NCI-H2171 treated with DMSO at 0.1 percent for 48 hours (cell line): ENCODE measurements at places on chromosomes 12 and 14.

GRCh38 chr12:120343039-120343537, 15.5 kb upstream of the PLA2G1B start:
- no peak for DNase-seq

DNA sequence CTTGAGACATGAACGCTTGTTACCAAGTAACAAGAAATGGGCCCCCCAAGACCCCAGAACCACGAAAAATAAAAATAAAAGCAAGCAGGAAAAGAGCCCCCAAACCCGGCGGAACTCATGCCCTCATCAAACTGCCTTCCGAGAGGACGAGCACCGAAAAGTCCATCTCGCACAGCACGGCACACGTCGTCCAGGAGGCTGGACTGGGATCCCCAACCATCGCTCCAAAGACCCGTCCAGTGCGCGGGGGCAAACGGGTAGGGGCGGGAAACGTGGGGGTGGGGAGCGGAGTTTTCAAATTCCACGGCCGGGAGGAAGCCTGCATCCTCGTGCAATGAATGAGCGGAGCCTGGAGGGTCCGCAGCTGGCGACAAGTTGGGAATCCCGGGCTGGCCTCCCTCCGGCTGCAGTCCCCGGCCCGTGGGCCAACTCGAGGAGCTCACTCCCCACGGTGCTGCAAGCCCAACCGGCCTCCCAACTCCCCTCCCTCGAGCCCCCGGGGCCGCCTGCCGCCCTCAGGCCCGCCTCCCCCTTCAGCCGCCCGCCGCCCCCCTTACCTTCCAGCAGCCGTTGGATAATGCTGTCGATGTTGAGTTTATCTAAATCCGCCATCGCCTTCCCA, 484 bp downstream of the PPP1CC start:
- peak; percentile 23 for DNase-seq

DNA sequence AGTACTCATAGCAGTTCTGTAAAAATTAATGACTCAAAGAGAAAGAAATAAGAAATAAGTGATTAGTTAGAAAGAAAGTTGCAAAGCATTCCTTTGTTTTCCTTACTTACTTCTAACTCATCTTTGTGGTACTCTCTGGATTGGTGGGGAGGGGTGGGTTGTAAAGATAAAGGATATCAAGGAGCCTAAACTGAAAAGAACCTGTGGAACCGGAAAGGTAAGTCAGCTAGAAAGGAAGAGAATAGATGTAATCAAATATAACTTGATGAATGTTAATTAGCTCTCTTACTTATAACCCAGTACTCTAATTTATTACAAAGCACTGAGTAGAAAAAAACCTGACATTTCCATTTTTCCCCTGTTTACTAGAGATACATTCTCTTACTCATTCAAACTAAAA, 37.5 kb upstream of the KRR1 start:
- no peak for DNase-seq

DNA sequence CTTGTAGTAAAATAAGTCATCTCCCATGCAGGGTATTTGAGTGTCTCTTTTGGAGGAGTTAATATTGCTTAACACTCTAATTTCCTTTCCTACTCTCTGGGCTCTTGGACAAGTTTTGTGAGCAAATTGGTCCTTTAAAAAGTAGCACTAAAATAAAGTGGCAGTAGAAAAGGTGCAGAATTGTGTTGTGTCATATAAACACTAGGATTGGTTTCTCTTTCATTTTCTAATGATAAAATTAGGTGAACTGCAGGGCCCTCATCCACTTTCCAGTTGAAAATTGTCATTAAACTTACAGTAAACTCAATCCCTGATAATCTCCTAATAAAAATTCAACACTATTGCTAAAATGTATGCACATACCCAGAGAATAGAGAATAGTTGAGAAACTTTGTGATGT, 42.6 kb upstream of the REP15 start:
- no peak for DNase-seq

GRCh38 chr14:82759656-82760055, 1226.0 kb upstream of the SEL1L start:
- DNase-seq = no peak

DNA sequence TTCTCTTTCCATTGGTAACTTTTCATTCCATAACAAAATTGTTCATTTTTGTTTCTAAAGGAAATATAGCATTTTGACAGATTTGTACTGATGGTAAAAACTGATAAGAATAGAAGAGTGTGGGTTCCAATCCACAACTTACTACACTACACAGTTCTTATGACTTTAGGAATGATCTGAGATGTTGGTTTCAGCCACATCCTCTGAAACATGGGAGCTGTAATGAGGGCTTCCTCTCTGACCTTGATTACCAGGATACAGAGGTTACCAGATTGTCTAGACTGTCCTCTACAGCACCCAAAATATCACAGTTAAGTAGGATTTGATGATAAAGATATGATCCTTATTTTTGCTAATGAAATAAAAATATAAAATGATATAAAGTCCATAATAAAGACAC, 1184.6 kb downstream of the FLRT2 start:
- no peak for DNase-seq
